ENCODE measurements at places on chromosomes 11 and 22.

GRCh38 chr11:76049511-76049910 lies 156.8 kb downstream of the WNT11 start:
- no peak for DNase-seq

DNA sequence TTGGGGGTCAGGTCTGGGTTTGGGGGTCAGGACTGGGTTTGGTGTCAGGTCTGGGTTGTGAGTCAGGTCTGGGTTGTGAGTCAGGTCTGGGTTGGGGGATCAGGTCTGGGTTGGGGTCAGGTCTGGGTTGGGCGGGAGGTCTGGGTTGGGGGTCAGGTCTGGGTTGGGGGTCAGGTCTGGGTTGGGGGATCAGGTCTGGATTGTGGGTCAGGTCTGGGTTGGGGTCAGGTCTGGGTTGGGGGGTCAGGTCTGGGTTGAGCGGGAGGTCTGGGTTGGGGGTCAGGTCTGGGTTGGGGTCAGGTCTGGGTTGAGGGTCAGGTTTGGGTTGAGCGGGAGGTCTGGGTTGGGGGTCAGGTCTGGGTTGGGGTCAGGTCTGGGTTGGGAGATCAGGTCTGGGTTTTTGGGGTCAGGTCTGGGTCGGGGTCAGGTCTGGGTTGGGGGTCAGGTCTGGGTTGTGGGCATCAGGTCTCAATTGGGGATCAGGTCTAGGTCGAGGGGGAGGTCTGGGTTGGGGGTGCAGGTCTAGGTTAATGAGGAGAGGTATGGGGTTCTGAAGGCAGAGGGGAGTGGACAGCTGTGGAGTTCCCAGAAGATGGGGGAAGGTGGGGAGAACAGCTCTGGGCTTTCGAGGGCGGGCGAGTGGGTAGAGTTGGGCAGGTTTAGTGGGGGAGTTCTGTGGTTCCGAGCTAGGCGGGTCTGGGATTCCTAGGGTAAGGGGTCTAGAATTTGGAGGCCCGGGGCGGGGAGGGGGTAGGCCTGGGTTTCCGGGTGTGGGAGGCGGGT lies 629 bp downstream of the TTLL8 start:
- DNase-seq = no peak

GRCh38 chr22:44893731-44894080 lies 116.1 kb downstream of the PHF21B start:
- DNase-seq = no peak

GRCh38 chr11:21109341-21109740 lies 440.0 kb downstream of the NELL1 start:
- DNase-seq = no peak

- no peak for DNase-seq
Observed at GRCh38 chr11:57648801-57649735, 644 bp downstream of the YPEL4 start.

DNA sequence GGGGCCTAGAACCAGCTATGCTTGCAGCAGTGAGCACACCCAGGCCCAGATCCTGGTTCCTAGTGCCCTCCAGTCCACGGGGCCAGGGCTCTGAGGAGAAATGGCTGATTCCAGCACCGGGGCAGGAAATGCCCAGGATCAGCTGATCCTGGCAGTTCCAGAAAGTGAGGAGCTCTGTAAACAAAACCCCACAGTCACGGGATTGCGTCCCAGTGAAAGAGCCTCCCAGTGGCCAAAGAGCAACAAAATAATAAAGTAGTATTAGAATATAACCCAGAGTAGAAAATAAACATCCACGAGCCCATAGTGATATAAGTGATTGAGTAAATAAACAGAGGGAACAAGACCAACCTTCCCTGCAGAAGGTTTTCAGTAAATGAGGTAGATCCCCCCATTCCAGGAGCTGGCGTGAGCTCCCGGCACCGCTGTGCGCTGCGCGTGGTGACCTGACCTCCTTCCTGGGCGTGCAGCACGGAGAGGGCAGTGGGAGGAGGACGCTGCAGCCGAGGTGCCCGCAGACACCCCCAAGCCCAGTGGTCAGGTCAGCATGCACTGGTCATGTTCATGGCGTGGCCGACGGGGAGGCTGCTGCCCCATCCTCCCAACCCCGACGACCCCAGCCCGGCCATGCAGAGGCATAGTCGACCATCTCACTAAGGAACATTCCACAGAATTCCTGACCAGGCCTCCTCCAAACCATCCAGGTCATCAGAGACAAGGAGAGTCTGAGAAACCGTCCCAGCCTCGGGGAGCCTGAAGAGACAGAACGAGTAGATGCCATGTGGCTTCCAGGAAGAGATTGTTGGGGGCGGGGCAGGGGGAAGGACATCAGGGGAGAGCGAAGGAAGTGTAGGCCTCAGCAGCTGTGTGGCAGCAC lies 19.8 kb downstream of the PTDSS2 start:
- no peak for DNase-seq

DNA sequence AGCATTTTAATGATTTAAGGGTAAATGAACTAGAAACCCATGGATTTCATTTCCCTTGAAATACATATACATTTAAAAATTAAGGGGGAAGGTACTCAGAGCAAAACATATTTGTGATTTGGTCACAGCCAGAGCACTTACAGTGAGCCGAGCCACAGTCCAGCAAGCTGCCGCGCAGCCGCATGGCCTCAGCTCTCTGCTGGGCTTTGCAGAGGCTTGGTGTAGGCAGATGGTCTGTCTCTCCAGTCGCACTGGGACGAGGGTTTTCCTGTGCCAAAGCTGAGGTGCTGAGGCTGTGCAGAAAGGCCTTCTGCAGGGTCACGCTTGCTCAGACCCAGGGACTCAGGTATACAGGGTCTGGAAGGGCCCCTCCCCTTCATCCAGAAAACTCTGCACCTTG lies 367.3 kb downstream of the OPCML start:
- DNase-seq = no peak

Data from T-cell (primary cell).